ENCODE measurements at places on chromosomes 1 and 21. TPM values are rescaled to one million over a fixed set of nuclear protein-coding genes. Genes with fewer than 3 reads are reported as not detected.

SNAPIN gene
- 64.9 TPM for total RNA-seq

TOMM20 gene
- 135 TPM for total RNA-seq

PRKCZ gene
- total RNA-seq = 46.7 TPM

RXRG gene
- total RNA-seq = 1.4 TPM

PLEKHM2 gene
- total RNA-seq = 29.0 TPM

GPR161 gene
- 4.5 TPM for total RNA-seq

FHL3 gene
- total RNA-seq = 14.2 TPM

PODN gene
- total RNA-seq = 92.7 TPM

POU3F1 gene
- total RNA-seq = 0.09 TPM

HSPA6 gene
- total RNA-seq = 0.64 TPM

MPL gene
- total RNA-seq = not detected

SELP gene
- total RNA-seq = 9.1 TPM

LCE1C gene
- total RNA-seq = not detected

VANGL2 gene
- 9.7 TPM for total RNA-seq

CCDC24 gene
- 23.7 TPM for total RNA-seq

ZNF593OS gene
- total RNA-seq = not detected

TRIM67 gene
- not detected for total RNA-seq

CA6 gene
- total RNA-seq = not detected

GPR37L1 gene
- total RNA-seq = 0.28 TPM

CALML6 gene
- 0.18 TPM for total RNA-seq

CCDC185 gene
- 2.7 TPM for total RNA-seq

ZNF697 gene
- total RNA-seq = 17.4 TPM

Data from prostate gland (tissue), 2 donors.